ENCODE measurements at places on chromosomes 5 and 9.

DNA sequence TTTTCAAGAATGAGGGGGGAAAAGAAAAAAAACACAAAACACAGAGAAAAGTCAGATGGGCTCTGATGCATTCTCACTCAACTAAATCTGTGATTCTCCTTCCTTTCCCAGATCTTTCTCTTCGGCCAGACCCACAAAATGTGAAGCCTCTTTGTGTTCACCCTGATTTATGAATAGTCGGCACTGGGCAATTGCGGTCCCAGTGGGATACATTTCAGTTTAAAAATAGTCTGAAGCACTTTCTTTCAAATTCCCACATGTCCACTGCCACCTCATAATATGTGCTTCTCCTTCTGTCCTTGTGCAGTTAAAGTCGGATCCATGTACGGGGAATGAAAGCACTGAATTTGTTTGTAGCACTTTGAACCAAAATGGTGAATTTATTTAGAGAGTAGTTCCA is 995.4 kb upstream of the WWC1 start:
- no peak for DNase-seq

DNA sequence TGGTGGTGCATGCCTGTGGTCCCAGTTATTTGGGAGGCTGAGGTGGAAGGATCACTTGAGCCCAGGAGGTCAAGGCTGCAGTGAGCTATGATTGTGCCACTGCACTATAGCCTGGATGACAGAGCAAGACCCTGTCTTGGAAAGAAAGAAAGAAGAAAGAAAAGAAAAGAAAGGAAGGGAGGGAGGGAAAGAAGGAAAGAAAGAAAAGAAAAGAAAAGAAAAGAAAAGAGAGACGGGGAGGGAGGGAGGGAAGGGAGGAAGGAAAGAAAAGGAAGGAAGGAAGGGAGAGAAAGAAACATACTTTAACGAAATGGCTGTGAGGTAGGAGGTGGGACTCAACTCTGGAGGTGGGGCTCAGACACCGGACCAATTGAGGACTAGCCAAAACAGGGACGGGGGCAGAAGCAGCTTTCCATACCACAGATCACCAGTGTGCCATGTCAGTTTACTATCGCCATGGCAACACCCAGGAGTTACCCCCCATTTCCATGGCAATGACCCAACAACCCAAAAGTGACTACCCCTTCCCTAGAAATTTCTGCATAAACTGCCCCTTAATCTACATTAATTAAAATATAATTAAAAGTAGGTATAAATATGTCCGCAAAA is 21.3 kb downstream of the PTGES start:
- DNase-seq: no peak

GRCh38 chr5:159104051-159104651 is 4.4 kb upstream of the EBF1 start:
- DNase-seq: no peak

GRCh38 chr9:2857564-2858198 is 13.8 kb upstream of the PUM3 start:
- DNase-seq: peak; percentile 64

- no peak for DNase-seq
Observed at GRCh38 chr5:114018186-114018585, 343.7 kb upstream of the KCNN2 start.

DNA sequence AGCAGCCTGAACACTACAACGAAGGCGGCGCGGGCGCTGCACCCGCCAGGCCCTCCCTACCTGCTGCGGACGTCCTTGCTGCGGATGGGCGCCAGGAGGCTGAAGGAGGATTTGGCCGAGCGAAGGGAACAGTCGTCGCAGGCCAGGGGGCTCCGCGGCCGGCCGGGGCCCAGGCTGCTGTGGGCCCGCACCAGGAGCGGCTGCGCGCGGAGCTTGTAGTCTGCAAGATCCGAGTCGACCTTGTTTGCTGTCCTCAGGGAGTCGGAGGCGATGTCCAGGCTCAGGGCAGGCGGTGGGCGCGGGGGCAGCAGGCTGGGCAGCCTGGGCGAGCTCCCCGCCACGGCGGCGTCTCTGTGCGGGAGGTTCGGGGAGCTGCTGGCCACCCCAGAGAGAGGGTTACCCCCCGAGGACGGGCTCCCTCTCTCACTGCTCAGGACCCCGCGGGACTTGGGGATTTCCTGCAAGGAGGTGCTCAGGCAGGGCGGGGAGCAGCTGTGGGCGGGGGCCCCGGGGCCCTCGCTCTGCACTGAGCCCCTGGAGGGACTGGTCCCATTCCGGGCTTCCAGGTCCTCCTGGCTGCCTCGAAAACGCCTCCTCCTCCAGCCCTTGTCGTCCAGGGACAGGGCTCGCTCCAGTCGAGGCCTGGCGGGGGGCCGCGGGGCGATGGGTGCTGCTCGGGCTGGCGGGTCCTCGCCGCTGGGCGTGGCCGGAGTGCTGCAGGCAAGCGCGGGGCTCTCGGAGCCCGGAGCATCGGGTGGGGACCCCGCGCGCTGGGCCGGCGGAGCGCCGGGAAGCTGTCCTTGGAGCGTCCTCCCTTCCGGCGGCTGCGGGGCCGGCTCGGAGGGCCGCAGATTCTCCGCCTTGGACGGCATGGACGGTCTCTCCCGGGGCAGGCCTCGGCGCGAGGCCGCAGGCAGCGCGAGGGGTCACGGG is 831 bp downstream of the INPP5E start:
- DNase-seq: peak; percentile 52

- no peak for DNase-seq
Observed at GRCh38 chr5:77426670-77427069, 65.4 kb downstream of the WDR41 start.

- no peak for DNase-seq
Observed at GRCh38 chr5:54533541-54534190, 16.1 kb downstream of the SNX18 start.

All from DND-41 (cell line).